ENCODE measurements at places on chromosomes 2 and 18.
A peak's percentile ranks its signal among the peaks of the same experiment; 100 is the strongest.

- DNase-seq: no peak
Observed at GRCh38 chr2:111118981-111119821, 1.5 kb upstream of the BCL2L11 start.

- no peak for DNase-seq
Observed at GRCh38 chr18:35227254-35227653, 13.6 kb upstream of the ZNF397 start.

- DNase-seq: no peak
Observed at GRCh38 chr2:171793691-171794678, 100.1 kb downstream of the SLC25A12 start.

GRCh38 chr2:15359716-15360531 is 201.2 kb downstream of the NBAS start:
- DNase-seq: no peak

DNA sequence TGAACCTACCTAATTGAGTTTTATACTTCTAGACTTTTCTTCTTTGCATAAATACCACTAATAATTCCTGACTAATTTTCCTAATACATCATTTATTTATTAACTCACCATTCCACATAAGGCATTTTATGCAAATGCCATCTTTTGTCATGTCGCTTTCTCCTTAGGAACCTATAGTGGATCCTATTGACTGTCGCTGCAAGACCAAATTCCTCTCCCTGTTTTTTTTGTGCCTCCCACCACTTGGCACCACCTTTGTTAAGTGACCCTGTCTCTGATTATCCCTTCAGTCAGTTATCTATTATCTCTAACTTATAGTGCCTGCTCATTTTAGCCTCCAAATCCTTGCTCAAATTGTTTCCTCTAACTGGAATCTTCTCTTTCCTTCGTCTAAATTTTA is 19.5 kb downstream of the UNC80 start:
- no peak for DNase-seq

- DNase-seq: no peak
Observed at GRCh38 chr2:84897773-84898172, 7.7 kb upstream of the TMSB10 start.

- no peak for DNase-seq
Observed at GRCh38 chr2:38194751-38195150, 118.8 kb upstream of the CYP1B1 start.

- DNase-seq: no peak
Observed at GRCh38 chr2:17355608-17356329, 162.5 kb downstream of the RAD51AP2 start.

DNA sequence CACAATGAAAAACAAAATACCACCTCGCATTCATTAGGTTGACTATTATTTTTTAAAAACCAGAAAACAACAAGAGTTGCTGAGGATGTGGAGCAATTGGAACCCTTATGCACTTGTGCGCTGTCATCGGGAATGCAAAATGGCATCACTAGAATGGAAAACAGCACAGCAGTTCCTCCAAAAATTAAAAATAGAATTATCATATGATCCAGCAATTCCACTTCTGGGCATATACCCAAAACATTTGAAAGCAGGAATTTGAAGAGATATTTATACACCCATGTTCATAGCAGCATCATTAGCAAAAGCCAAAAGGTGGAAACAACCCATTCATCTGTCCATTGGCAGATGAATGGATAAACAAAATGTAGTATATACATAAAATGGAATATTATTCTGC is 11.9 kb upstream of the NMUR1 start:
- no peak for DNase-seq

- no peak for DNase-seq
Observed at GRCh38 chr18:65435534-65435933, 315.3 kb upstream of the CDH7 start.

DNA sequence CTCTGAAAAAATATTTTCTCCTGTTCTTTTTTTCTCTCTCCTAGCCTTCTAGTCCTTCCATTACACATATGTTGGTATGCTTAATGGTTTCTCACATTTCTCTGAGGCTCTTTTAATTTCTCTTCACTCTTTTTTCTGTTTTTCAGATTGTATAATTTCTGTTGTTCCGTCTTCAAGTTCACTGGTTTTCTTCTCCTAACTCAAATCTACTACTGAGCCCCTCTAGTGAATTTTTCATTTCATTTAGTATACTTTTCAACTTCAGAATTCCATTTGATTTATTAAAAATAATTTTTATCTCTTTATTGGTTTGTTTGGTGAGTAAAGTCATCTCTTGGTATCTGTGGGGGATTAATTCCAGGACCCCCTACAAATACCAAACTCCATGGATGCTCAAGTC is 19.8 kb downstream of the C2orf49 start:
- DNase-seq: no peak

- DNase-seq: no peak
Observed at GRCh38 chr2:164747140-164747539, 94.5 kb downstream of the COBLL1 start.

- no peak for DNase-seq
Observed at GRCh38 chr2:169275696-169276444, 86.5 kb downstream of the LRP2 start.

DNA sequence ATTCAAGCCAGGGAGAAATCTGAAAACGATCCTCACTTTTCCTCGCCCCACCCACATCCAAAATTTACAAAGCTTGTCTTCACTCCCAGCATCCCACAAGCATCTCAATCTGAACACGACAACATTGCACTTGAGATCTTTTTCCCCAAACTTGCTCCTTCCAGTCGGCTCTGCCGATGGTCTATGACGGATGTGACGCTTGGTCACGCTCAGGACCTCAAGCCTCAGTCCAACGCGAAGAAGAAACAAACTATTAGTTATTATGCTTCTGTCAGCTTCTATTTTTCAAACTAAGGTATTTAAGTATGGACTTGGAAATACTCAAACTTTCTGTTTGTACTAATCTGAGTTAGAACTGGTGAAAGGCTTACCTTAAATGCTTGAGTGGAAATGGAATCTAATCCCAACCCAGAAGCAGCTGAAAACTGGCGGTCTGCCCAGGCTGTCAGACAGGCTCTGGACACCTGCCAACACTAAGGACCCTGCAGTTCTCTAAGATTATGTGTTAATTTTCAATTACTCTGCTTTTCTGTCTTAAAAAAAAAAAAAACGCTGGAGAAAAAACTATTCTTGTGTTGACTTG is 132.1 kb upstream of the DNMT3A start:
- DNase-seq: peak; percentile 14

DNA sequence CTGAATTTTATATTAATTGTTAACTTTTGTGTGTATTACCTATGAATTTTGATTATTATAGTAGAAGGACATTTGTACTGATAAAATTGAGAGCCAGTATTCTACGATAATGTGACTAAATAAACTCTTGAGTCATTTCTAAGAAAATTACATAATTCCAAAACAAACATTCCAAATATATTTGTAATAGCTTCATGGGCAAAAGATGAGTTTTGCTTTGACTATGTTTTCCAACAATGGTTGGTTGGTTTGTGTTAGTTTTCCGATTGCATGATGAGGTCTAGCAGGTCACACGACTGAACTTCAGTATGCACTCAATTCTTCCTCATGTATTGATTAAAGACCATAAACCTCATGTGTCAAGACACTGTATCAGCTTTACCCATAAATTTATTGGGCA is 71.7 kb upstream of the WDR75 start:
- no peak for DNase-seq
